ENCODE measurements at places on chromosomes 4 and X.

DNA sequence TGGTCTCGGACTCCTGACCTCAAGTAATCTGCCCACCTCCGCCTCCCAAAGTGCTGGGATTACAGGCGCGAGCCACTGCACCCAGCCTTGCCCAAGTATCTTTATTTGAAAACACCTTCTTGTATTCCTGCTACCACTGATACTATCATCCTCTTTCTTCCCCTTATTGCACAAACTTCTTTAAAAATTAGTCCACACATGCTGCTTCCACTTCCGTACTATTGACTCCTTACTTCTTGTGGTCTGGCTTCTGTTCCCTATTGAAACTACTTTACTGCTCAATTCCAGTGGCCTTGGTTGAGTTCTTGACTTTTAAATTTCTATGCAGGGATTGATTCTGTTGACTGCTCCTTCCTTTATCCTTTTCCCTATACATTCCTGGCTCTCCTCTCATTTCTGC lies 38.8 kb downstream of the MTM1 start:
- no peak for DNase-seq

DNA sequence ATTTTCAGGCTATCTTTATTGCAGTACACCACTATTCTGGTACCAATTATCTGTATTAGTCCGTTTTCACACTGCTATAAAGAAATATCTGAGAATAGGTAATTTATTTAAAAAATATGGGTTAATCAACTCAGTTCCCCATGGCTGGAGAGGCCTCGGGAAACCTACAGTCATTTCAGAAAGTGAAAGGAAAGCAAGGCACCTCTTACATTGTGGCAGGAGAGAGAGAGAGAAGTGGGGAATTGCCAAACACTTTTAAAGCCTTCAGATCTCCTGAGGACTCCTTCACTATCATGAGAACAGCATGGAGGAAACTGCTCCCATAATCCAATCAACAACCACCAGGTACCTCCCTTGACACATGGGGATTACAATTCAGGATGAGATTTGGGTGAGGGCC lies 54.7 kb downstream of the AMER1 start:
- no peak for DNase-seq

GRCh38 chr4:32184186-32184585 lies 1464.0 kb downstream of the PCDH7 start:
- DNase-seq = no peak

GRCh38 chr4:142909908-142910307 lies 63.8 kb upstream of the INPP4B start:
- no peak for DNase-seq

- DNase-seq = no peak
Observed at GRCh38 chr4:617644-618641, 7.4 kb upstream of the PDE6B start.

- DNase-seq = no peak
Observed at GRCh38 chr4:20368926-20369325, 117.2 kb downstream of the SLIT2 start.

DNA sequence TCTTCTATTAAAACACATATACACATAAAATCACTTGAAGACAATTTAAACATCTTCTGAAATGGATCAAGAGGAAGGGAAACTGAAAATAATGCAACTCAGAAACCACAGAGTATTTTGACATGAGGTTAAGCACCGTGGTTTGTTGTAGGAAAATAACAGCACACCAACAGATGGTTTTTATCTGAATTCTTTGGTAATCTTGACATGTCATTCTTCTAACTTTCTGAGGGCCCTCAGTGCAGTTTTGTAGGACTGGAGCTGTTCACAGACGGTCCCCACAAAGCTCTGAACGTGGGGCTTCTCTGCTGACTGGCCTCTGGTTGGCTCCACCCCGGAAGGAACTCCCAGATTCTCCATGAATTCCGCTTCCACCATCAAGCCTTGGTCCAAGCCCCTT lies 16.0 kb upstream of the TLR8 start:
- DNase-seq = no peak

DNA sequence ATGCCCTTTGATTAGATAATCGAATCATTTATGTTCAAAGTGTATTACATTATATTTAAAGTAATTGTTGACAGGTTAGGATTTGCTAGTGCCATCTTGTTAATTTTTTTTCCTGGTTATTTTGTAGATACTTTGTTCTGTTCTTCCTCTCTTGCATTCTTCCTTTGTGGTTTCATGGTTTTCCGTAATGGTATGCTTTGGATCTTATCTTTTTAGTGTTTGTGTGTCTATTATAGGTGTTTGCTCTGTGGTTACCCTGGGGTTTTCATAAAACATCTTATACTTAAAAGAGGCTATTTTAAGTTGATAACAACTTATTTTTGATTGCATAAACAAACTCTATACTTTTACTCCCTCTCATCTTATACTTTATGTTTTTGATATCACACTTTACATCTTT lies 108.2 kb upstream of the SRD5A3 start:
- DNase-seq = no peak

DNA sequence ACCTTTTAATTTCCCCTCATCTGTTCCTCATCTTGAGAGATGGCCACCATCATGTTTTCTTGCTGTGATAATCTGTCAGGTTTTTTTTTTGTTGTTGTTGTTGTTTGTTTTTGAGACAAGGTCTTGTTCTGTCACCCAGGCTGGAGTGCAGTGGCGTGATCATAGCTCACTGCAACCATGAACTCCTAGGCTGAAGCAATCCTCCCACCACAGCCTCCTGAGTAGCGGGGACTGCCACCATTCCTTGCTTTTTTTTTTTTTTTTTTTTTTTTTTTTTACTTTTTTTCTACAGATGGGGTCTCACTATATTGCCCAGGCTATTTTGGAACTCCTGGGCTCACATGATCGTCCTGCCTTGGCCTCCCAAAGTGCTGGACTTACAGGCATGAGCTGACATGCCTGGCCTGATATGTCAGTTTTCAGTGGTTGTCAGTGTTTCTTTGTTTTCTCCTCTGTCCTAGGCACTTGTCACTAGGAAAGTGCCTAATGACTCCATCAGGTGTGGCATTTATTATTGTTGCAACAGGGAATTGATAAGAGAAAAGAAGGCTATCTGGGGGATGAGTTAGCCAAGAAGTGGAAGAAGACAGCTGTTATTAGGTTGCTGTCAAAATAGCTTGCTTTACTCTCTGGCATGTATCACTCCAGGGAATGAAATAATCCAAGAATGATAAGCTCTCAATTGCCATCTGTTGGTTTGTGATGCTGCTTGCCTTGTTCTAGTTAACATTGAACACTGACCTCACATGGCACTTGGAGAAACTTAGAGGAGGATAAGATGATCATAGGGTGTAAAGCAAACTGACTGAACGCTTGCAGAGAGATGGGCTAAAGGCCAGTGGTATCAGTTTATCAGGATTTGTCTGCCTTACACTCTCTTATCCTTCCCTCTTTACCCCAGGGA lies 41.7 kb downstream of the TMEM164 start:
- DNase-seq = no peak

DNA sequence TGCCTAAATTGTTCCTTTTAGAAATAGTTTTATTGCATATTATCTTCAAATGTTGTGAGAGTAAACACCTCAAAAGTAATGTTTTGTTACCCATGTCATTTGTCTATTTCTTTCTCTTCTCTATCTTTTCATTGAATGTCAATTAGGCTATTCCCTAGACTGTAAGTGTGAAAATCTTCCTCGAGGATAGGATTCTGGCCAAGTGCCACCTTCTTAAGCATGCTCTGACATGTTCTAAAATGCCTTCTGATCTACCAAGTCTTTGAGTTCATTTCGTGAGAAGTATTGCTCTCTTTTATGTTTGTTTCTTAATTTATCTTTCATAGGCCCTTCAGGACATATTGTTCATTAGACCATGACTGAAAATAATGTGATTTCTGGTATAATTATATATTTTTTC lies 44.1 kb upstream of the TLL1 start:
- no peak for DNase-seq

- DNase-seq = no peak
Observed at GRCh38 chr4:18582841-18583240, 561.3 kb upstream of the LCORL start.

DNA sequence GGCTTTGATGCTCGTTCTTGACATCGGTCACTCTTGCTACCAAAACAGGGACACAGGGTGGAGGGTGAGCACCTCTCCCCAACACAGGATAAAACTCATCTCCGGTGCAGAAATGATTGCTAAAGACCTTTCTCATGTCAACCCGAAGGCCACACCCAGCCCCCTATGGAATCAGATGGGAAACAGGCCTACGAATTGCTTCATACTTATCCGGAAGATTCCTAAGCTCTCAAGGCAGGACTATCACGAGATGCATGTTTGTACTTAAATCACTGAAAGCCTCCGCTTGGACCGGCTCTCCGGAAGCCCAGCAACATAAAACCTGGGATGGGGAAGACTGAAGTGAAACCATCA lies 74.9 kb downstream of the MTMR1 start:
- no peak for DNase-seq

GRCh38 chr4:113692809-113693411 lies 68.6 kb downstream of the CAMK2D start:
- DNase-seq = no peak

- DNase-seq = no peak
Observed at GRCh38 chrX:5807181-5807580, 421.5 kb downstream of the NLGN4X start.

GRCh38 chr4:36824682-36825081 lies 419.9 kb upstream of the NWD2 start:
- DNase-seq = no peak

- no peak for DNase-seq
Observed at GRCh38 chr4:180099957-180100356, 2143.2 kb upstream of the TENM3 start.

DNA sequence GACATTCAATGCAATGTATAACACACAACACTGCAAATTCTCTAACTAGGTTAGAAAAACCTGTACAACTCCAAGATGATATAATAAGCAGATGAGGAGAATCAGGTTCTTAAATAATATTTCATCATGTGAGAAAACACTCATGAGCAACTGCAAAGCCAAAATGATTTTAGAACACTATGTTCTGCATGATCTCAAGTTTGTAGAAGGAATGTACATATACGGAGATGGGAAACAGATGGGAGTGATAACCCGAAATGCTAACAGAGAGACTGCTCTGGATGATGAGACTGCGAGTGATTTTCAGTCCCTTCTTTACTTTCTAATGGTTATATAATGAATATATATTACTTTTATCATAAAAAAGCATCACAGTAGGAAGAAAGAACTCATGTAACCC lies 80.9 kb downstream of the PCYT1B start:
- no peak for DNase-seq

DNA sequence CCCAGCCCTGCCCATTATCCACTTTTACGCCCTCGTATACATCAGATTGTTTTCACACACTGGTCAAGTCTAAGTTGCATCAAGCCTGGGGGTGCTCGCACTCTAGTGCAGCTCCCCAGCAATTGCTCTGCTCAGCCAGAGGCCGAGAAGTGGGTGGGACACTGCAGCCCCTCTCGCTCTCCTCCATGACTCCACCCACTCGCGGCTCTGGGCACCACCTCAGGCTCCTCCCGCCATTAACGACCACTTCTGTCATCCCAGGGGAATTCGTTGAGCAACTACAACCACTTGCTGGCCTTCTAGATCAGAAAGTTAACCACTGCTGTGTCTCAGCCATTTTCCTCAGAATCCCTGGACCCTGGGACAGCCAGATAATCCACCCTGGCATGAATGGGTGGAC lies 53.6 kb downstream of the ETNPPL start:
- no peak for DNase-seq

All from T-cell (primary cell).